Fibroblast of skin of left biceps (primary cell): ENCODE measurements at places on chromosomes 16 and 17.

DNA sequence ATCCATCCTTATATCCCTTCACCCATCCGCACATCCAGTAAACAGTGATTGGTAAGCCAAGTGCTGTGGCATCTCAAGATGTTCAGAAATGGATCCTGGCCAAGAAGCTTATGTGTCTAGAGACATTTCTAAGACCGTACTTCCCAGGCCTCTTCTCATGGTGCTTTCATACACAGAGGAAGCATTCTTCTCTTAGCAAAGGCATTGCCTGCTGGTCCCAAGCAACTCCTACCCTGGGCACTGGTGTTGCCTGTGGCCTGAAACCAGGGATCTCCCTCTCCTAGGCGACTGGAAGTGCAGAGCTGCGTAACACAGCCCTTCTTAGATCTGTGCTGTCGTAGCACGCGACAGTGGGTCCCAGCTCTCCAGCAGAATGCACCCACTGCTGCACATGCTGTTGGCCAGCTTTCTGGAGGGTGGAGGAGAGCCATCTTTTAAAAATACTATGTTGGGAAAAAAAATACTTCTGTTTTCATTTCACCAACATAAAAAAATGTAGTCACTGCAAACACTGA, 182.9 kb downstream of the CCDC182 start:
- no peak for DNase-seq

GRCh38 chr16:50744881-50745280, 3.0 kb downstream of the CYLD start:
- no peak for DNase-seq

DNA sequence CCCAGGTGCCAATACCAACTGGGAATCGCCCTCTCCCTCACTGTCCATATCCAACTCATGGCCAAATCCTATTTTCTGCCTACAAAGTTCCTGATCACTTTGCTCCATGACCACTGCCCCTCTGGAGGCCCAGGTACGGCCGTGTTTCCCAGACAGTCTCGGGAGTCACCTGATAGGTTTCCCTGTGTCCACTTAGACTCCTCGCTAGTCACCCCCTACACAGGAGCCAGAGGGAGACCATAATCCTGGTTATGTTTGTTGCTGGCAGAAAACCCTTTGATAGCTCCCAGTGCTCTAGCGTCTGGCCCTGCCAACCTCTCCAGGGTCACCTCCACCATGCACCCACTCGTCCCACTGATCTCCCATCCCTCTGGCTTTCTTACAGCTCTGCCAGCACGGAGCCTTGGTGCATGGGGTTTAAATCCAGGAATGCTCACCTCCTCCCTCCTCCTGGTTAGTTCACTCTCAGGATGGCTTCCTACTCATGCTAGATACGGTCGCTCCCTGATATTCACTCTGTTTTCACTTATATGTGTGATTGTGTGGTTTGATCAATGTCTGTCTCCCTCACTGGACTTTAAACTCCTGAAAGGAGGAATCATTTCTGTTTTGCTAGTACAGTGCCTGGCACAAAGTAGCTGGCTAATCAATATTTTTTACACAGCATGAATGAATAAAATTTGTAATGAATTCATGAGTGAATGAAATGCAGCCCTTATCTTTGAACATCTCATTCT, 7.5 kb upstream of the CALB2 start:
- no peak for DNase-seq

- no peak for DNase-seq
Observed at GRCh38 chr16:3983081-3983520, 102.6 kb upstream of the CREBBP start.

- DNase-seq: no peak
Observed at GRCh38 chr17:76645481-76645880, 1.9 kb upstream of the ST6GALNAC1 start.

GRCh38 chr17:66040402-66040801, 151.5 kb downstream of the CEP112 start:
- no peak for DNase-seq

DNA sequence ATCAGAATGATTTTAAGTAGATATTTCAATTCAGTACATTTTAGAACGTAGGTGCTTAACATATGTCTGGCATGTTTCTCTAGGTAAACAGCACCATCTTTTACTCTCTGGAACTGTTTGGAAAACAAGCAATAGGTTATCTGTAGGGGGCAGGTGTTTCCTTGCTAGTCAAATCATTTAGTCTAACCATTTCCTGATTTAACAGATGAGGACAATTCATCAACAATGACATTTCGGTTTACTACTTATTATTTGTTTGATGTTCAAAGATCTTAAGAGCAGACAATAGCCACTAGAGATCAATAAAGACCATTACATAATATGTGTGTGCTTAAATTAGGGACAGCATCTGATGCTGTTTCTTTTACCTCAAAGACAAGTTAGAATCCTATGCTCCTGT, 173.1 kb downstream of the CEP112 start:
- no peak for DNase-seq

DNA sequence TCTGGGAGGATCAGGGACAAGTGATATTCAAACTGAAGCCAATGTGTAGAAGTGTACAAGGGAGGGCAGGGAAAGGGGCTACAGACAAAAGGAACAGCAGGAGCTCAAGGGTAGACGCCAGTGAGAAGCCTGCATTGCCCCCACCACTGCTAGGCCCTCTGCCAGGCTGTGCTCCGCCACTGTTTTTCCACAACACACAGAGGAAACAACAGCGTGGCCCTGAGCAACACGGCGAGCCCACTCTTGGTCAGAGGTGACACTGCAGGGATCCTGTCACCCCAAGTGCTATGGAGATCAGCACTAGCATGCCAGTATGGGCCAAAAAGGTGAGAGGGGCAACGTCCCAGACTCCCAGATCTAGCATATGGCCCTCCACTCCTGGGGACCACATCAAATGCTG, 23.4 kb downstream of the MYO18A start:
- DNase-seq: no peak

GRCh38 chr17:76744747-76745146, 6.8 kb downstream of the MFSD11 start:
- DNase-seq: no peak

DNA sequence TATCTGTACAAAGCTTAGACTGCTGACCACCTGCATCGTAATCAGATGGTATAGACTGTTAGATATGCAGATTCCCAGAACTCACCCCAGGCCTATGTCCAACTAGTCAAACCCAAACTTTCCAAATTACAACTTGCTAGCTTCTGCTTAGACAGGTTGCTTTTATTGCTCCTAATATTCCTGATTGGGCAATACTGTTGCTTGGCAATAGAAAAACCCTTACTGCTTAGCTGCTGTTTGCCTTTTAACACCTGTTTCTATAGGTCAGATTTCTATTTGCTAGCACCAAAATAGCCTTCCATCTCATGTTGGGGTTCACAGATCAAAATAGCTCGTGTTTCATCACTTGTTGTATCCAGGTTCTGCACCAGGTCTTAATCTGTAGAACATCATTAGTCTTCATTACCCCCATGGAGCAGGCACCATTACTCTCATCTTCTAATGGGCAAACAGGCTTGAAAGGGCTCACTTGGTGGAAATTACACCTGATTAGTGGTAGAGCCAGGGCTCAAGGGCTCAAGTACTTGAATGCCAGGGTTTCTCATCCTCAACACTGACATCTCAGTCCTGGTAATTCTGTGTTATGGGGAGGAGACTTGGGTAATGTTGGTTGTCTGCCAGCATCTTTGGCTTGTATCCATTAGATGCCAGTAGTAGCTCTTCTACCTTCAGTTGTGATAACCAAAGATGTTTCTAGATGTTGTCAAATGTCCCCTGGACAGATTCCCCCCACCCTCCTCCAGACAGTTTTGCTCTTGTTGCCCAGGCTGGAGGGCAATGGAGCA, 2.7 kb downstream of the ZP2 start:
- DNase-seq: no peak

- DNase-seq: no peak
Observed at GRCh38 chr16:24087891-24088410, 168.2 kb upstream of the CACNG3 start.

- no peak for DNase-seq
Observed at GRCh38 chr16:2777903-2778629, 986 bp upstream of the ELOB start.

- no peak for DNase-seq
Observed at GRCh38 chr16:25692351-25692741, 587 bp downstream of the HS3ST4 start.

- DNase-seq: no peak
Observed at GRCh38 chr16:23521037-23521743, 10.9 kb upstream of the GGA2 start.

GRCh38 chr17:77285594-77286390, 145.0 kb downstream of the SEC14L1 start:
- no peak for DNase-seq

- DNase-seq: no peak
Observed at GRCh38 chr17:63694229-63694949, 5.5 kb downstream of the LIMD2 start.

- DNase-seq: no peak
Observed at GRCh38 chr16:1497014-1497598, 3.9 kb downstream of the TELO2 start.

- DNase-seq: no peak
Observed at GRCh38 chr16:53619235-53619634, 84.4 kb downstream of the RPGRIP1L start.

DNA sequence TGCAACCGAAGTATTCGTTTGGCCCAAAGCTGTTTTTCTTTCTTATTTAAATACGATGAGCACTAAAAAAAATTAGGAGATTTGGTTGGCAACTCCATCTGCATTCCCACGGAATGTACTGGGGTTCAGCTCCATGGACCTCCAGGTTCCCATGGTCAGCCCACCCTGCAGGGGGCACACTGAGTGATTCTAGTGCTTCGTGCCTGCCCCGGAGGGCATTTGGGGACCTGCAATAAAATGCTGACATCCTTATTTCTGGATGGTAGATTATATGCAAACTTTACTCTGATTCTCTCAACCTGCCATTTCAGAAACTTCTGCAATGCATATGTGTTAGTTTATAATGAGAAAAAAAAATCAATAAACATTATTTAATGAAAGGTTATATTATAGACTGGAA, 339.4 kb downstream of the XYLT1 start:
- DNase-seq: no peak

- DNase-seq: no peak
Observed at GRCh38 chr16:931626-932500, 38.9 kb downstream of the LMF1 start.

- DNase-seq: no peak
Observed at GRCh38 chr16:23301251-23302044, 654 bp upstream of the SCNN1B start.
